Activated CD4-positive, alpha-beta T cell treated with anti-CD3 and anti-CD28 coated beads, Interleukin-2, amount 50 U/mL, for 1 hour (primary cell): ENCODE measurements at places on chromosomes 2 and 18.

GRCh38 chr2:30456106-30456505 lies 9.1 kb downstream of the LCLAT1 start:
- no peak for DNase-seq

DNA sequence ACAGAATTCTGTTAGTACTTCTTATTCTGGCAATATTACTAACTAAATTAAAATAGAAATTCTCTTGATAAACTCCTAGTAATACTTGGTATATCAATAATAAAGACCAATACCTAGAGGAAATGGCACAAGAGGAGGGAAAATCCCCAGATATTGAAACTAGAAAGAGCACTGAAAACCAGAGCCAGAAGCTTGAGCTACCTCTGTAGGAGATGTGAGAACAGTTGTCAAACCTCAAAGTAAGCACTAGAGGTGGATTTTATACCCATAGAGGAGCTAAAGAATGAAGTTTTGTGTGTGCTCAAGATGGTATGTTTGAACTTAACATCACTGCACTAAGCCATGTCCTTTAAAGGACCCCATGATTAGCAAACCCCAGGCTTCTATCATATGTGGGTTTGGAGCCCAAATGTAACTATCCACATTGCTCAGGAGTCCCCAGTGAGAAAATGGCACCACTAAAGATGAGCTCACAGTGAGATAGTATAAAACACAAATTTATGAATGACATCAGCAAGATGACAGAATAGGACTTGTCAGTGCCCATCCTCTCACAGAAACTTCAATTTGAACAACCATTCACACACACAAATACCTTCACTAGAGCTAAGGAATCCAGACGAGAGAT lies 122.1 kb downstream of the PKP4 start:
- no peak for DNase-seq

DNA sequence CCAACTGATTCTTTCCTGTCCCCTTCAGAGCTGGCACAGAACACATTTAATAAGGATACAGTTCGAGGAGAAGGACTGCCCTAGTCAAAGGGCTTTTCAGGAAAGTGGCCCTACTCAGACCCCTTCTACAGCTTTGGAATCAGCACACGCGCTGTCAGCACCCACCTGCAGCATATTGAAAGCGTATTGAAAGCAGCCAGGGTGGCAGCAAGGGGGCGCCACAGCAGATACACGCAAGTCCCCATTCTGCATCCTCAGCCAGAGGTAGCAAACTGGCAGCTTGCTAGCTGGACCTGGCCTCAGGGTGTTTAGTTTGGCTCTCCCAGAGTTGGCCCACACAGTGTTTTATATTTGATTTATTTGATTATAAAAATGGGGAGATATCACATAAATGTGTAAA lies 101.0 kb upstream of the NT5C1B start:
- no peak for DNase-seq

- no peak for DNase-seq
Observed at GRCh38 chr18:7626922-7627440, 59.9 kb downstream of the PTPRM start.

GRCh38 chr18:21000667-21001066 lies 110.9 kb downstream of the ROCK1 start:
- no peak for DNase-seq
